ENCODE measurements at places on chromosomes 5 and 9. TPM values are rescaled to one million over a fixed set of nuclear protein-coding genes. Genes with fewer than 3 reads are reported as not detected.

Gene SOHLH1
- not detected for total RNA-seq

Gene TUSC1
- total RNA-seq, result 16.6 TPM

Gene BNC2
- total RNA-seq, result 8.2 TPM

Gene TPRN
- total RNA-seq, result 122 TPM

Gene FRMD3
- total RNA-seq, result 25.0 TPM

Gene CCDC152
- 0.12 TPM for total RNA-seq

Measured in mucosa of descending colon (tissue), 3 donors.